ENCODE measurements at places on chromosomes 16 and 17.

- no peak for DNase-seq
Measured at GRCh38 chr17:31859487-31860008, 504 bp upstream of the COPRS start.

- peak; percentile 40 for DNase-seq
Measured at GRCh38 chr17:31274252-31274651, 22.8 kb downstream of the OMG start.

DNA sequence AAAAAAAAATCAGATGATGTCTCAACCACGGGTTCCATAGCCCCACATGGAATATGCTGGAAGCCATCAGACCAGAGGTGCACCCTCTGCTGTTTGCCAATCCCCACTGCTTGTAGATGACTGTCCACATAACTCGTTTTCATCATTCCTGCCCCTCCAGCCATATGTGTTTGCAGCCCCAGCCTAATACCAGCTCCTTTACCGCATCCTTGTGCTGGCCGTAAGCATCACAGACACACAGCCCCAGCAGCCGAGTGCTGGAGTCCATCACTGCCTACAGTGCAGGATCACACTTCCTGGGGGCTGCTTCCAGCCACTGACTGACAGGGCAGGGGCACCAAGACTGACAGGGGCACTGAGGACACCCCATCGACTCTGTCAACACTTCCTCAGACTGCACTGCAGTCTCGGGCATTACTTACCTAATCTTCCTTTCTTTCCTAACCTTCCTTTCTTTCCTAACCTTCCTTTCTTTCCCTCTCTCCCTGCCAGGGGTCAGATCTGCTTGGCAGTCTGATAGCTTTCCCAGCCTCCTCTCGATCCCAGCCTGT lies 5.0 kb downstream of the RCVRN start:
- DNase-seq: no peak

DNA sequence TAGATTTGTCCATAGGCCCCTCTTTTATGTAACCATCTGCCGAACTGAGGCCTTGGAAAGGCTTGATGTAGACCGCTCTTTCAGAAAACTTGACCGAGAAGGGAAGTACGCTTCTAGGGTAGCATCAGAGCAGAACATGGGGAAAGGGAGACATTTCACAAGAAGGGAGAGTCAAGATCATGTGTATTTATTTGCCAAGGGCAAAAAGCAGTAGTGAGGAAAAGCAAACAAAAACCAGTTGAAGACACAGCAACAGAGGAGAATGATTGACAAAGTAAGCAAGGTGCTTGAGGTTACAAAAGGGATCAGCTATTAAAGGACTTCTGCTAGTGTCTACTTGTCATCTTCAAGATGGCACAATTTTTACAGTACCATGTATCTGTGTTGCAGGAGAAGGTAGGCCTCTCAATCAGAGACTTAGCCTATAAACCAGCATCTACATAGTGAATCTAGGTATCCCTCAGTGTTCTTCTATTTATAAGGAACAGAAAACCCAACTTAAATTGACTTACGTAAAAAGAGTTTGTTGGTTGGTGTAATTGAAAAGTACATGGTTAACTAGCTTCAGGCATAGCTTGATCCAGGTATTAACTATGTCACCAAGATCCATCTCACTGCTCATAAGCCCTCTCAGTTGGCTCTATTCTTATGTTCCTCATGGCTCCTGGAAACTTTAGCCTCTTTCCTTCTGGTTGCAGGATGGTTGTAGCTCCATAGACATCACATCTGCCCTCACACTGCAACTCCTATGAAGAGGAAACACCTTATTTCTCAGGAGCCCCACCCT lies 288.4 kb downstream of the IRX3 start:
- DNase-seq: no peak

DNA sequence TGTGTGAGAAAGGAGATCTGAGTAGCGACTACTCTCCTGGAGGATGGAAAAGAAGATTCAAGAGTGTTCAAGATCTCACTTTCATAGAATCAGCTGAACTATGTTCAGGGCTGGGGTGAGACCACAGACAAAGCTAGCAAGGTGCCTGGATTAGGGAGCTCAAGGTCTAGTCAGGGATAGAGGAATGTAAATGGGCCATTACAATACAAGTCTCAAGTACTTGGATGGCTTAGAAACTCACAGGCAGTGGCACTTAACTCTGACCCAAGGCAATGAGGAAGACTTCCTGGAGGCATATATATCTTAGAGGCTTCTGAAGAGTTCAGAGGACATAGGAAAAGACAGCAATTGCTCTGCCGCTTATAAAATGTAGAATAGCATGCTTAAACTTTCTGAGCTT lies 184.9 kb upstream of the CDH11 start:
- no peak for DNase-seq

- DNase-seq: no peak
Measured at GRCh38 chr16:4180511-4180910, 61.4 kb downstream of the SRL start.

DNA sequence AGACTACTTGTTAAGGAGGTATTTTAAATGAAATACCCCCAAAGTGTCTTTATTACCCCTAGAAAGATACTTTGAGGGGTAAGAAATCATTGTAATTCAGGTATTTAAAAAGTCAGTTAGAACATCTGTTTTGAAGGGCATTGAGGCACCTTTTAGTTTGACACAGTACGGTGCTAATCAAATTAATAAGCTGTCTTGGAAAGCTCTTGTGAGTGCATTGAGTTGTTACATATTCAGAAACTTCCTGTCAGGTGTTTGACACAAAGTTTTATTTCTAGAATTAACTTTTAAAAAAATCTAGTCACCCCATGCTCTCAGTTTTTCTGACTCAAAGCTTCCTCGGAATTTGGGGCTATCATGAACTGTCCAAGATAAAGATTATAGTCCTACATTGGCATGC lies 4.6 kb downstream of the RBBP6 start:
- DNase-seq: no peak

- DNase-seq: no peak
Measured at GRCh38 chr17:1126250-1126797, 53.5 kb downstream of the ABR start.

- DNase-seq: peak; percentile 24
Measured at GRCh38 chr17:48841395-48841831, 10.6 kb downstream of the CALCOCO2 start.

GRCh38 chr17:74962622-74963394 lies 9.8 kb downstream of the HID1 start:
- no peak for DNase-seq

DNA sequence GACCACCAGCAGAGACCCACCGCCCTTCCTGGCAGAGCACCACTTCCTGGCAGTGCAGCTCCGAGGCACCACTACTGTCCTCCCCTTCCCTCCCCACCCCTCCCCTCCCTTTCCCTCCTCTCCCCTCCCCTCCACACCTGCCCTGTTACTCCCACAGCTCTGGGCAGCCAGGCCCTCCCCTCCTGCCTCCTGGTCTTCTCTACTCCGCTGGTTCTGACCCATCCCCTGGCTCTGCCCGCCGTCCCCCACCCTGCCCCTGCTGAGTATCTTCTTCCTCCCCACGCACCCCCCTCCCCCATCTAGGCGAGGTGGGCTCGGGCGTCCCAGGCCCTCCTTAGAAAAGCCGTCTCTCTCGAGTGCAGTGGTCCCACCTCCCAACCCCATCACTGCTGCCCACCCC lies 77.7 kb downstream of the AMFR start:
- no peak for DNase-seq

GRCh38 chr16:72443809-72444208 lies 271.9 kb upstream of the PMFBP1 start:
- DNase-seq: no peak

- no peak for DNase-seq
Measured at GRCh38 chr16:84600343-84601229, 17.3 kb downstream of the COTL1 start.

DNA sequence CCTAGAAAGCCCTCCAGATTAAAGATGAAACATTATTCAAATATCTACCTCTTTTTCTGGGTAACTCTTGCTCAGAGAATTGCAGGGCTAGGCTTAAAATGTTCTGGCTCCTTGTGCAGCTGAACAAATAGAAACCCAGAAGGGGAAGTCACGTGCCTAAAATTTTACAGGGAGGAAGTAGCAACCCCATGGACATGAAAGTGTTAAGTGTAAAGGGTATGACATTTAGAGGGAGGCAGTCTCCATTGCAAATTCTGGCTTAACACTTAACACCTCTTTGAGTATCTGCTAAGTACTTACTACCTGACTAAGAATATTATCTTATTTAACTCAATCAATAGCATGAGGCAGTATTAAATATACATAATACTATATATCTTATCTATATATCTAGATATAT lies 376.1 kb upstream of the ERCC4 start:
- no peak for DNase-seq

GRCh38 chr17:1720856-1721386 lies 3.6 kb upstream of the WDR81 start:
- no peak for DNase-seq

GRCh38 chr16:11034481-11034931 lies 90.1 kb downstream of the CLEC16A start:
- no peak for DNase-seq

GRCh38 chr17:63827801-63828221 lies 348 bp upstream of the FTSJ3 start:
- DNase-seq: no peak

DNA sequence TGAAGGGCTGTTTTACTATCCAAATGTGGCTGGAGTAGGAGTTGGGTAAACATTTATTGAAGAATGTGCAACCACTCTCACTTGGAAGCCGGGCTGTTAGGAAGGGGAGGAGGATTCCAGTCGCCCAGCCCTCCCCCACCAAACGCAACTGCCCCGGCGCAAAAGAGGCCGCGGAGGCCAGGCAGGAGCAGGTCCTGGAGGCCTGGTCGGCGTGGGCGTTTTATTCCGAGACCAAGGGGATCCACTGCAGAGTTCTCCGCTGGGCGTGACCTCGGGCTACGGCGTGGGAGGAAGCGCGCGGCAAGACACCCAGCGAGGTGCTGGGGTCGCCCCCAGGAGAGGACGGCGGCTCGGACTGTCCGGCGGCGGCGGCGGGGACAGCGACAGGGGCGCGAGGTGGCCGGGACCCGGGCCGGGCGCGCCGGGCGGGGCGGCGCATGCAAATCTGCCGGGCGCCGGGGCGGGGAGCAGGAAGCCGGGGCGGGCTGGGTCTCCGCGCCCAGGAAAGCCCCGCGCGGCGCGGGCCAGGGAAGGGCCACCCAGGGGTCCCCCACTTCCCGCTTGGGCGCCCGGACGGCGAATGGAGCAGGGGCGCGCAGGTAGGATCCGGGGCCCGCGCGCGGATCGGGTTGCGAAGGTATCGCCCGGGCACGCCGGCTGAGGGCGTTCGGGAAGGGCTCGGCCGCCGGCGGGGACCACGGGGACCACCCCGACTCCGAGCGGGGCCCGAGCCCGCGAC lies at the start of gene IL4R:
IL4R (plus strand) TSS at position 553 of the 739 bp plus-strand sequence. CDS start 26,230 bp downstream, outside the sequence.
- no peak for DNase-seq

GRCh38 chr16:76396977-76397376 lies 119.8 kb downstream of the CNTNAP4 start:
- no peak for DNase-seq

GRCh38 chr16:6926762-6927161 lies 405.9 kb upstream of the RBFOX1 start:
- no peak for DNase-seq

DNA sequence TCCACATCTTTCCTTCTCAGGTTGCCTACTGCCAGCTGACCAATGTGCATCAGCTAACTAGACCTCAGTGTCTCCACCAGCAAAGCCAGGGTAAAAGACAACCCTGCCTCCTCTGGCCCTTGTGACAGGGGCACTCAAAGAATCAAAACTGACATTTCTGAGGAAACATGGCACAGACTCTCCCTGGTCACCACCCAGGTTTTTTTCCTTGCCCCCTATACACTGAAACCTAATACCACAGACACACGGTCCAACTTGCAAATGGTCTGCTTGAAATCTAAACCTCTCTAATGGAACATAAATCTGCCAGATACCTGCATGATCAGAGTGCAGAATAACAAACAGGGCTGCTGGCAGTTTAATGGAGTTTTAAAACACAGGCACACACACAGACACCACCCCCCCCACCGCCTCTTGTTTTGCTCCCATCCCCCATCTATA lies 19.5 kb upstream of the CORO6 start:
- no peak for DNase-seq

GRCh38 chr17:9408868-9409829 lies 166.5 kb downstream of the STX8 start:
- no peak for DNase-seq

- DNase-seq: no peak
Measured at GRCh38 chr17:1192911-1193699, 13.3 kb upstream of the ABR start.

- DNase-seq: no peak
Measured at GRCh38 chr17:76541739-76542454, 2.1 kb downstream of the PRCD start.

GRCh38 chr17:79290726-79291125 lies 216.1 kb downstream of the ENGASE start:
- DNase-seq: no peak

GRCh38 chr17:59876107-59876506 lies 16.6 kb downstream of the TUBD1 start:
- DNase-seq: no peak

DNA sequence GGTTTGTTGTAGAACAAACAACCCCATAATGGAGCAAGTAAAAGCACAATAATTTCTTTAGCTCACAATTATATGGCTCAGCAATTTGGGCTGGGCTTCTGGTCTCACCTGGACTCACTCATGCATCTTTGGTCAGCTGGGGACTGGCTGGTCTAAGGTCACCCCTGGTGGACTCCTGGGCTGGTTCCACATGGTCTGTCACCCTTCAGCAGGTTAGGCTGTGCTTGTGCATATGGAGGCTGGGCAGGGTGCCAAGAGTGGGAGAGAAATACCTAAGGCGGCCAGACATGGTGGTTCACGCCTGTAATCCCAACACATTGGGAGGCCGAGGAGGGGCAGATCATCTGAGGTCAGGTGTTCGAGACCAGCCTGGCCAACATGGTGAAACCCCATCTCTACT lies 27.0 kb upstream of the SMURF2 start:
- DNase-seq: no peak

- no peak for DNase-seq
Measured at GRCh38 chr17:27862004-27862403, 31.2 kb downstream of the LYRM9 start.

DNA sequence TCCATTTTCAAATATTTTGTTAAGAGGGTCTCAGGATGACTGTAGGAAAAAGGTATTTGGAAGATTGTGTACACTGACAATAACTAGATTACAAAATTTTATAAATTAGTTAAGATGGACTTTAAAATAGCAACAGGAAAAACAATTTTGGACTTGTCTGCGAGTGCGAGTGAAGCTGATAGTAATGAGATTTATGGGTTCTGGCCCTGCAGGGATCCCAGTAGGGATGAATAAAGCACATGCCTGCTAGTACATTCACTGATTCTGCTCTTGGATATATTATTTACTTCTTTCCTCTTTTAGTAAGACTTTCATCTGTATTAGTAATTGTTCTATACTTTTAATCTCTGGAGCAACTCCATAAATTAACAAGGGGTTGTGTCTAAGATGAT lies 28.2 kb downstream of the PRKCA start:
- DNase-seq: no peak

Data from fibroblast of skin of left biceps (primary cell).